ENCODE measurements at places on chromosomes 5 and 9.

DNA sequence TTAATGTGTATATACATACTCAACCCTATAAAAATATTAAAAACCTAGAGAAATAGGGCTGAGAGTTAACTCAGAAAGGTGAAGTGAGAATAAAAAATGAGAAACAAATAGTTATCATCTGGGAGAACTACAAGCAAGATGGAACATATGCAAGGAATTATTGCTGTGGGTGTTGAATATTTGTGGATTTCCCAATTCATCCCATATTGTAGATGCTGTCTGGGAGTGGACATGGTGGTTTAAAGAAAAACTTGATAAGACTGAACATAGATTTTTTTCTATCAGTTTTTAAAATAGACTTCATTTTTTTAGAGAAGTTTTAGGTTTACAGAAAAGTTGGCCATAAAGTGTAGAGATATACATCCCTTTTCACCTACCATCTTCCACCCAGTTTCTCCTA is 263.5 kb downstream of the SPATA31D1 start:
- DNase-seq: no peak

GRCh38 chr9:70034271-70034711 is 9.4 kb upstream of the MAMDC2 start:
- DNase-seq: no peak

DNA sequence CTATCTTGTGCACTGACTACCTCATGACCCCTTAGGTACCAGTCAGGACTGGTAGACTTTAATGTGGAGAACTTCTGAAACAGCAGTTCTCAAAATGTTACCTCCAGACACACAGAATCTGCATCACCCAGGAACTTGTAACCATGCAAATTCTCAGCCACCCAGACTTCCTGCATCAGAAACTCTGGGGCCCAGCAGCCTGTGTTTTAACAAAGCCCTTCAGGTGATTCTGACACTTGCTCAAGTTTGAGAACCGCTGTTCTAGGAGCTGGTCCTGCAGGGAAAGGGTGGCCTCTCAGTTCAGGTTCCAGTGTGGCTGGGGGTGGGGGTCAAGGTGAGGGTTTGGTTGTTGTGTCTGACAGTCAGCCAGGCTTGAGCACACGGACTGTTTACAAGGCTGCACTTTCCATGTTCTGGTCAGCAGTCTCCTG is 28.4 kb downstream of the ZFP62 start:
- no peak for DNase-seq

- no peak for DNase-seq
These were observed 131.5 kb downstream of the AGTPBP1 start for GRCh38 chr9:85610074-85610860.

DNA sequence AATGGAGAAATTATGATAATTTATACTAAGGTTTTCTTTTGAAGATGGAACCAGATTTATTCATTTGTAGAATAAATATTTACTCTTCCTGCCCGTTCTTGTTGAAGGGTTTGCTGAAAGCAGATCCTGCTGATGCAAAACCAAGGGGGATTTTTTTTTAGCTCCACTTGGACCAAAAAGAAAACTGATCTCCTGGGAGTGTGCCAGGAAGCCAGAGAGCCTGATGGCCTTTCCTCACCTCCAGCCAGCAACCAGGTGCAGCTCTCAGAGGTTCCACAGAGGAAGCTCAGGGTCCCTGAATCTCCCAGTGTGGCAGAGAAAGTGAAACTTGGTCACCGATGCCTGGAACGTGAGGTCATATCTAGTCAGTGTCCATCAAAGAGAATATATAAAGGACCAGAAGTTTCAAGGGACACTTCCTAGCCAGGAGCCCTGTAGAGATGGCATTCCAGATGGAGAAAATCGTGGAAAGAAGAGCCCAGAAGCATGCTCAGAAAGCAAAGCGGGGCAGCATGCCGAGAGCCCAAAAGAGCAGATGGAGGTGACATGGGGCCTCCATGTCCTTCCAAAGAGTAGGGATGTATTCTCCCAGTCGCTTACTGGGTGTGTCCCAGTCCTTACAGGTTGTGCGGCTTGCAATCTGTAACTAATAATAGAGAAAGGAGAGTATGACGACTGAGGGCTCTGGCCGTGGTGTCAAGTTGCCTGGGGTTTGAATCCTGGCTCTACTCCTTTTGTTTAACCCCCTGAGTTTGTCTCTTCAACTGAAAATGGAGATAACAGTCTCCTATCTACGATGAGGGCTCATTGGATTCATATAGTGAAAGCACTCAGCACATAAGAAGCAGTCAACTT is 12.2 kb downstream of the AFAP1L1 start:
- DNase-seq: no peak

GRCh38 chr5:143775258-143775657 is 36.7 kb upstream of the HMHB1 start:
- no peak for DNase-seq

GRCh38 chr9:136013116-136013515 is 51.9 kb upstream of the UBAC1 start:
- DNase-seq: no peak

DNA sequence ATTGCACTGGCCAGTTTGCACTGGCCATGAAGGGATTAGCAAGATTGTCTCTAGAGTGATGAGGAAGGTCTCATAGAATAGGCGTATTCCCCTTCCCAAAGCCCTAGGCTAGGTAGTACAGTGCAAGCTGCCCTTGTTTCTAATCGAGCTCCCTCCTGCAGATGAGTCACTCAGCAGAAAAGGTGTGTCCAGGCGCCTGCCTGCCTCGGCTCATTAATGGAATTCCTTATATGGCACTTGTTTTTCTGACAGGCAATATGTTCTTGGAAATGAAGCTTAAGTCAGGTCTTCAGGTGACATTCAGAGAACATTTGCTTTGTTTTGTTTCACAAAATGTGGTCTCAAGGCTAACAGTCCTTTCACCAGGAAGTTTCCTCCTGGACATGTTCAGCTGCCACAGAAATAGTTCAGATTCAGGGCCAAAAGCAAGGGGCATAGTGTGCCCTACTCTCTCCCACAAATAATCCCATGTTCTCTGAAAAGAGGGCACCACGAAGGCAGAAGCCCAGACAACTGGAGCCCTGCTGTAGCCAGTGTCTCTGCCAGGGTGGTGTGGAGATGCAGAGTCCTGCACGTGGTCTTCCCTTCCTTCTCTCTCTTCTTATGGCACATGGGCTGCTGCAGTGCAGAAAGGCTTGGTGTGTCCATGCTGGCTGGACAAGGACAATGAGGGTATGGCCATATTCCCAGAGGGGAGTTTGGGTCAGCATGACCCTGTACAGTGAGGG is 281.1 kb upstream of the MAP3K1 start:
- DNase-seq: no peak

- no peak for DNase-seq
These were observed 22.4 kb downstream of the UTP15 start for GRCh38 chr5:73587923-73588322.

- no peak for DNase-seq
These were observed 50.3 kb downstream of the MAP1B start for GRCh38 chr5:72157625-72157962.

All from stimulated activated CD8-positive, alpha-beta memory T cell treated with anti-CD3 and anti-CD28 coated beads, Interleukin-4, amount 100 ng/mL, for 1 hour (primary cell).